ENCODE measurements at places on chromosomes 2 and 18.

DNA sequence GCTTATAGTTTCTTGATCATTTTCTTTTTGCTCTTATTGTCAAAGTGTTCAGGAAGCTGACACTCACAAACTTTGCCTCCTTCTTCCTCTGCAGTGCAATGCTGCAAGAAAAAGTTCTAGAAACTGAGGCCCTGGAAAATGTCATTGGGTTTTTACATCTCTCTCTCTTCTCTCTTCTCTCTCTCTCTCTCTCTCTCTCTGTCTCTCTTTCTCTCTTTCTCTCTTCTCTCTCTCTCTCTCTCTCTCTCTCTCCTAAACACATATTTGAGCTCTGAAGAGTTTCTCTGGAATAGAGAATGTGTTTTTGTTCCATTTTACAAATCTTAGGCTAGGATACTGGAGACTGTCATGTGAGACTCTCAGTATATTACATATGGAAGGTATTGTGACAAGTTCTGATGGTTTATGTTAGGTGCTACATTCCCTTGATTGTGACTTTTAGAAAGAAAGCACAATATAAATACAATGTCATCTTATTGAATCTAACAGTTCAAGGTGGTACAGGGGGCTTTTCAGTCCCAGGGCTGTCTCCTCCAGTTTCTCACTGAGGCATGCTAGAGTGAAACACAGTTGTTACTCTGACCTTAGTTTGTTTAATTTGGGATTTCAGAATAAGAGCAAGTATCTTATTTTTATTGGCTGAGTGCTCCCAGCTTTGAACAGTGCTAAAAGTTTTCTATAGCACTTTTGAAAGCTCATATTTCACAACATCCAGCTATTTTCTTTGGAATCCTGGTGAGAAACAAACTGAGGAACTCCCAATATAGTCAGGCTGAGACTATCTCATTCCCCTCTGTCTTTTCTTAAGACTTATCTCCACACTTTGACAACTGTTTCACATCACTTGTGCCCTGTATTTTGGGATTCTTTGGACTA lies 41.4 kb upstream of the EHBP1 start:
- DNase-seq, result no peak

GRCh38 chr18:75097491-75098225 lies 111.3 kb downstream of the PTGR3 start:
- DNase-seq, result no peak

DNA sequence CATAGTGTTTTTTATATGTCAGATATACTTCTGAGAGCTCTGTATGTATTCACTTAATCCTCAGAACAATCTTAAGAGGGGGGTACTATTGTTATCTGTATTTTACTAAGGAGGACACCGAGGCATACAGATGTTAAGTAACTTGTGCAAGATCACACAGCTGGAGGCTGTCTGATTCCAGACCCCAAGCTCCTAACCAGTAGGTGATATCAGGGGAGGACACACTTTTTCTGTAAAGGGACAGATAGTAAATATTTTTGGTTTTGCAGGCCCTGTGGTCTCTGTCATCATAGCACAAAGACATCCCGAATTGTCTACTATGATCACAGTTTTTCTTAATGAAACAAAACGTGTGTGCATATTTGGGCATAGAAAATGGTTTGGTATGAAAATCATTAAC lies 143.7 kb downstream of the LAMA3 start:
- no peak for DNase-seq

GRCh38 chr2:38176619-38177021 lies 100.7 kb upstream of the CYP1B1 start:
- DNase-seq, result no peak

- DNase-seq, result no peak
Measured at GRCh38 chr2:234953116-234954031, 1.6 kb downstream of the SH3BP4 start.

- peak; percentile 58 for DNase-seq
Measured at GRCh38 chr2:74003494-74004211, 18.9 kb downstream of the TET3 start.

DNA sequence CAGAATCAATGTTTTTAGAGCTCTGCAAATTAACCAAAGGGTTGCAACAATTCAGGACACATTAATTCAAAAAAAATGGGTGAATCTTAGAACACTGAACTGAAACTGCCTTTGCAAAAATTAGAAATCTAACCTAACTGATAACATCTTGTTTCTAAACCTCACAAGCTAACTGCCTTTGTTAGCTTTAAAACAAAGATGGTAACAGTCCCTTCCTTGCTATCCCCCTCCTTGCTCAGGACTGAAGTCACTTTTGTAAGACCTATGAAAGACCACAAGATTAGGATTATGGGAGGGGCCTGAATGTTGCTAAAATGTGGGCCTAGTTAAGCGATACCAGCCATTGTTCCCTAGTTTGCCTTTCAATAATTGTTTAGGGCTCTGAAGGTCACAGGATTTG lies 44.9 kb upstream of the LONRF2 start:
- no peak for DNase-seq

DNA sequence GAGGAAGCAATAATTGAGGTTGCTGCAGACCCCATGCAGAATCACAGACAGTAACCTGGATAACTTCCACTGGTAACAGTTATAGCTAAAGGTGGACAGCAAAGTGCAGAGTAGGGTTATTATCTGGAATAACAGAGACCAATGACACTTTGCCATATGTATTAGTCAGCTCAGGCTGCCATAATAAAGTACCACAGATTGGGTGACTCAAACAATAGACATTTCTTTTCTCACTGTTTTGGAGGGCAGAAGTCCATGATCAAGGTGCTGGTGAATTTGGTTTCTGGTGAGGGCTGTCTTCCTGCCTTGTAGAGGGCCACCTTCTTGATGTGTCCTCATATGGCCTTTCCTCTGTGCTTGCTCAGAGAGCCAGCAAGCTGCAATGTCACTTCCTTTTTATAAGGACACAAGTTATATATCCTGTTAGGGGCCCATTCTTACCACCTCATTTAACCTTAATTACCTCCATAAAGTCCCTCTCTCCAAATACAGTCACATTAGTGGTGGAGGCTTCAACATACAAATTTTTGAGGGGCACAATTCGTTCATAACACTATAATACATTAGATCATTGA lies 191.0 kb upstream of the LRP1B start:
- DNase-seq, result no peak

DNA sequence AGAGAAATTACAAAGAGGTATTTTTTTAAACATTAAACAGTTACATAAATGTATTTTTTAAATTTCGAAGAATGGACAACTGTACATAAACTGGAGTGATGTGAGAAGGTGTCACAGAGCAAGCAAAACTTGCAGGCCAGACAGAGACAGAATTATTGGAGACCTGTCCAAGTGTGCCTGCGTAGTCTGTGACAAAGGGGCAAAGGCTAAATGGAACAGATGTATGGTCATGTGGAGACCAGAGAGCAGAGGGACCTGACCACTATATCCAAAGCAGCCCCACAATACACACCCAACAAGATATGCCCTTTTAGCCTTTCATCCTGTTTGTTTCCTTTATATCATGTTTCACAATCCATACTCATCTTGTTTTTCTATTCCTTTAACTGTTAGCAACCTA lies 225.3 kb upstream of the VWC2L start:
- peak; percentile 32 for DNase-seq

DNA sequence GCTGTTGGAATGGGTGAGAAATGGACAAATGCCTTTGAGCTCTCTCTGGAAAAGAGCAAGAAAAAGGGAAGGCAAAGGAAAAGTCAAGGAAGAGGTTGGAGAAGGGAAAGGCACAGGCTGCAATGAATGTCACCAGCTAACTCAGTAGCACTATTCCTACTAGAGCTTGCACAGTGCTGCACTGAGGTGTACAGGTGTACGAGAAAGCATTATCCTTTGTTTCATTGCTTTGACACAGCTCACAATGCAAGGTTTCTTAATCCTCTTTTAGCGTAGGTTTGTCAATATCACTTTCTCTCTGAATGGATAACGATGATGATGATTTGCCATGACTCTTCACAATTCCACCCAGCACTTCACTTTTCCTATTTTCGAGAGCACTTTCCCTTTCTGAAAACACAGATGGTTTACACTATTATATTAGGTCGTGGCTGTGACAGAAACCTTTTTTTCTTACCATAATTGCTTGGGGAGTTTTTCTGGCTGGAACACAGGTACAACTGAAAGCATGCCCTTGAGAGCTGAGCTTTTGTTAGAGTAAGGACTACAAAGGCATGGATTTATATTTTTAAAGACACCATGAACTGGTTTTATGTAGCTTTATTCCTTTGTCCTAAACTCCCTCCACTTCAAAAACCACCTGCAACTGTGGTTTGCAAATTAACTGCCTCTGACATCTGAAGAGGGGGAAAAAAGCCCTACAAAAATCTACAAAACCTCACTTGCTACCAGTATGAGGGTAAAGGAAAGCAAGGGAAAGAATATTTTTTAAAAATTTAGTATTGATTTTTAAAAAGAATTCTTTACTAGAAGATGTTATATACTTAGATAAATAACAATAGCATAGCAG lies 265.5 kb downstream of the TGIF1 start:
- DNase-seq, result peak; percentile 50

DNA sequence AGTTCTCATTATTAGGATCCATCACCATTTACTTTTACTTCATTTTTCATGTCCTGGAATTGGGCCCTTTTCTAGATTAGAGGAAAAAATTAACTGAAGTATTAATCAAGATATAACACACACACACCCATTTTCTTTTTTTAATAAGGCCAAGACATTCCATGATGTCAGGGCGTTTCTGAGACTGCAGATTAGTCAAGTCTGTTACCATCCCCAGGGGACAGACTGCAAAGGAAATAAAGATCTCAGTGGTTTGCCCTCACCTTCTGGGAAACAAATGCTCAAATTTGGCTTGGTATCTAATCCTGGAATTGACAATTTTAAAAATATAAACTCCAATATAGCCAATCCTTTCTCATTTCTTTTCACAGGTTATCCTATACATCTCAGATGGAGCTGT lies 27.4 kb downstream of the RMP24 start:
- DNase-seq, result no peak

GRCh38 chr2:71063216-71063615 lies 5.2 kb upstream of the NAGK start:
- DNase-seq, result no peak

DNA sequence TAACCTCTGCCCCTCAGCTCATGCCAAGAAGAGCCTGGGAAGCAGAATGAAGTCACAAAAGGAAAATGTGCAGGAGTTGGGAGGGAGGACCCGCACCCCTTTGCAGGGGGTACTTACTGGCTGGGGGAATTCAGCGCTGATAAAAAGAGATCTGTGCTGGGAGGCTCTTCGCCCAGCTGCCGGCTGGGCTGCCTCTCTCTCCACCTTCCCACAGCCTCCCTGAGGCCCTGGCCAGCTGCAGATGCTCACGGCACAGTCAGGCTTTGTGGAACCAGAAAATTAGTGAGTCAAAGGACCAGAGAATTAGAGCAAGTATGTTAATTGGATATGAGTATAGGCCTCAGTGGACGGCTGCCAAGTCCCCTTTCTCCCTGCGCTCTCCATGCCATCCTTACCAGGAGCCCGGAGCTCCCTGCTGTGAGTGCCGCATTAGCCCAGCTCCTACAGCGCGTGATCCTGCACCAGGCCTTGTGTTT lies 181.7 kb upstream of the SH3BP4 start:
- DNase-seq, result peak; percentile 88

DNA sequence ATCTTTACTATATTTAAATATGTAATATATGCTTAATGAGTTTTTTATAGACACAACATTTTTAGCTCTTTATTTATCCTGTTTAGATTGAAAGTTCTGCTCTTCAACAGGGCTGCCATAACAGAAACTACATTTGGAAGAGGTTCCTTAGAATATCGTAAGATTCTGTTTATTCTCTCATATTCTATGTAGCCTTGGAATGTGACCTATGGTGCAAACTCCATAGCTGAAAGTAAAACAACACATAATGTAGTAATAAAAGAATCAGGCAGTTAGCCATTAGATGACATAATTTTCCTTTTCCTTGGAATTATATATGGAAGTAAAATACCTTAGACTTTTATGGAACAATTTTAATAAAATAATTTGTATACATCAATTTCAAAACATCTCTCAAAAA lies 91.3 kb downstream of the ZNF804A start:
- DNase-seq, result no peak

- DNase-seq, result no peak
Measured at GRCh38 chr18:33291539-33291938, 149.0 kb downstream of the CCDC178 start.

GRCh38 chr2:70692256-70692655 lies 75.7 kb downstream of the ADD2 start:
- DNase-seq, result no peak

- peak; percentile 59 for DNase-seq
Measured at GRCh38 chr2:64327510-64328414, 126.2 kb upstream of the LGALSL start.

GRCh38 chr2:191869178-191869577 lies 22.3 kb upstream of the CAVIN2 start:
- DNase-seq, result peak; percentile 89

GRCh38 chr2:23524261-23524706 lies 139.3 kb downstream of the KLHL29 start:
- DNase-seq, result no peak

- DNase-seq, result no peak
Measured at GRCh38 chr2:186339716-186340115, 146.3 kb upstream of the ZC3H15 start.

- DNase-seq, result no peak
Measured at GRCh38 chr2:209673811-209674210, 97.8 kb upstream of the UNC80 start.

DNA sequence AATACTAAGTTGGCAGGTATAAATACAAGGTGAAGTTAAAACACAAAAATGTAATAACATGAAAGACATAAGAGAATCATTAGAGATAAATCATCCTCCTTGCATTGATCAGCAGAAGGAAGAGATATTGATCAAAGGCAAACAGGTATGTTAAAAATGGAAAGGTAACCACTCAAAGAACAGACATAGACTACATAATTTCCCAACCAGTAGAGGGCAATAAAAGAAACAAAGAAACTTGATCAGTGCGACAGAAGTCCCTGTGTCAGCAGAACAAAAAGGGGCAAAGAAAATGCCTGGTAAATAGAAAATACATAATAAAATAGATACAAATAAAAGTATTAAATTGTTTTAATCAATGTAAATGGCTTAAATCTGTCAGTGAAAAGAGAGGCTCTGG lies 53.6 kb downstream of the FAM228A start:
- DNase-seq, result peak; percentile 38

- DNase-seq, result peak; percentile 37
Measured at GRCh38 chr2:71941726-71942525, 205.7 kb downstream of the CYP26B1 start.

GRCh38 chr18:44564922-44565321 lies 115.8 kb upstream of the SETBP1 start:
- no peak for DNase-seq

DNA sequence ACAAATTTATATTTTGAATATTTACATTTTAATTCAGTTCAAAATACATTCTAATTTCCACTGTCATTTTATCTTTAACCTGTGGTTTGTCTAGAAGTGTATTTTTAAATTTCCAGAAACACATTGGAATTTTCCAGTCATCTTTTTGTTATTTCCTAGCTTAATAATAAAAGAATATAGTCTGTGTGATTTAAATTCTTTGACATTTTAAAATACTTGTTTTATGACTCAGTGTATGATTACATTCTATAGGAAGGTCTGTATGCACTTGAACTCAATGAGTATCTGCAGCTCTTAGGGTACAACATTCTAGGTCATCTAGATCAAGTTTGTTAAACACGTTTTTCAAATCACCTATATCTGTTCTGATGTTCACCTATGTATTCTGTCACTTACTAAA lies 88.3 kb upstream of the MBOAT2 start:
- no peak for DNase-seq

Data from NCI-H146 (cell line).